ENCODE measurements at places on chromosomes 5 and 9.

DNA sequence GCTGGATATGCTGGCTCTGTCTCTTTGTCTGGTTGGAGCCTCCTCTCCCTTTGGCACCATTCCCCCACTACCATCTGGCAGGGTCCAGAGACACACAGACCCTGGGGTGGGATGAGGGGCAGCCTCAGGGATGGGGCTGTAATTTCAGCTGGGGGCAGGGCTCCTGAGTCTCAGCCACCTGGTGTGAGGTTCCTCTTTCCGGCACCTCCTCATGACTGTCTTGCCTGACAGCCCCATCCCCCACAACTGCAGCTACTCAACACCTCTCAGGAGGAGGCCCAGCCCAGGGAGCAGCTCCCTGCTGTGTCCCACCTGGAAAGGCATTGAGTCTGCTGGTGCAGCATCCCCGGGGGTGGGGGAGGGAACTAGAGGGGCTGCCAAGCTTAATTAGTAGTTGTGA lies 11.7 kb upstream of the RPS14 start:
- DNase-seq = peak; percentile 98

DNA sequence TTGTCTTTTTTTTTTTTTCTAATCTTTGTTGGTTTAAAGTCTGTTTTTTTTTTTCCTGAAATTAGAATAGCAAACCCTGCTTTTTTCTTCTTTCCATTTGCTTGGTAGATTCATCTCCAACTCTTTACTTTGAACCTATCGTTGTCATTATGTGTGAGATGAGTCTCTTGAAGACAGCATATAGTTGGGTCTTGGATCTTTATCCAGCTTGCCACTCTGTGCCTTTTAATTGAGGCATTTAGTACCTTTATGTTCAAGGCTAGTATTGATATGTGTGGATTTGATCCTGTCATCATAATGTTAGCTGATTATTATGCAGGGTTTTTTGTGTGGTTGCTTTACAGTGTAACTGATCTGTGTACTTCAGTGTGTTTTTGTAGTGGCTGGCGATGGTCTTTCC lies 383.8 kb downstream of the MAN2A1 start:
- no peak for DNase-seq

- DNase-seq = no peak
Measured at GRCh38 chr5:140221697-140222223, 46.8 kb downstream of the CYSTM1 start.

DNA sequence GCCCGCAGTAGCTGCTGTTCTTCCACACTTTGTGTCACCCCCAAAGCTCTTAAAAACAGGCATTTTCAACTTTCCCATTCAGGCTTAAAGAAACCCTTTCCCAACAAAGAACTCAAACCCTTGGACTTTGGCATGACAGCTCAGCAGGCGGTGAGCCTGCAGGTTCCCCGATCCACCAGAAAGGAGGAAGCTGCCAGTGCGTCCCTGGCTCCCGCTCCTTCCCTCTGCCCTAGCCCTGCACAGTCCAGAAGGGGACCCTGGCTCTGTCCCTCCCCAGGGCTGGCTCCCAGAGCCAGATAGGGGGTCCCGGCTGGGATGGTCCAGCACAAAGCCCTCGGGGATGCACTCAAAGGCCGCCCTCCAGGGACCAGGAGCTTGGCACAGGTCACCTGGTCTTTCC lies 9.6 kb downstream of the SLC9A3 start:
- DNase-seq = no peak

- no peak for DNase-seq
Measured at GRCh38 chr9:99336005-99336404, 113.9 kb downstream of the SEC61B start.

- peak; percentile 93 for DNase-seq
Measured at GRCh38 chr9:108117795-108118194, 628.2 kb upstream of the KLF4 start.

DNA sequence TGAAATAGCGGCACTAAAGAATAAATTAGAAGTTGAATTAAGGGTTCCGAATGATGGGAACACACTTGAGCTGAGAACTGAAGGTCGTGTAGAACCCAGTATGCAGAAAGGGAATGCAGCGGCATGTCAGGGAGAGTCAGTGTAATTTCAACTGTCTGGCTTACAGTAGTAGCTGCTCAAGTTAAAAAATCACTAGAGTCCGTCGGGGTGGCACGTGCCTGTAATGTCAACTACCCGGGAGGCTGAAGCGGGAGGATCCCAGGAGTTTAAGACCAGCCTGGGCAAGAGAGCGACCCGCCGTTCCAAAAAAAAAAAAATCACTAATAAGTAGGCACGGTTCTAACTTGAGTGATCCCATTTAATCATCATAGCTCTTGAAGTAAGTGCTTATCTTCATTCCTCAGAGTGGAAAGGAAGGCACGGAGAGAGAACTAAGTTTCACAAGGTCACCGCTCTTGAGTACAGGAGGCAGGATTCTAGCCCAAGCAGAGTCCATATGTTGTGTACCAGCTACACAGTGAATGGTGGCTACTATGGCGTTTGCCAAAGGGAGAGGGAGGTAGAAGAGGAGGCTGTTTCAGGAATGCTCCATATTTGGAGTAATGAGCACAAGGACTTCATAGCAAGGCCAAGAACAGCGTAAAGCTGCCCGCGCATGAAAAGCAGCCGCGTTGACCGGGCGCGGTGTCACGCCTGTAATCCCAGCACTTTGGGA lies 831 bp downstream of the RMRP start:
- no peak for DNase-seq

DNA sequence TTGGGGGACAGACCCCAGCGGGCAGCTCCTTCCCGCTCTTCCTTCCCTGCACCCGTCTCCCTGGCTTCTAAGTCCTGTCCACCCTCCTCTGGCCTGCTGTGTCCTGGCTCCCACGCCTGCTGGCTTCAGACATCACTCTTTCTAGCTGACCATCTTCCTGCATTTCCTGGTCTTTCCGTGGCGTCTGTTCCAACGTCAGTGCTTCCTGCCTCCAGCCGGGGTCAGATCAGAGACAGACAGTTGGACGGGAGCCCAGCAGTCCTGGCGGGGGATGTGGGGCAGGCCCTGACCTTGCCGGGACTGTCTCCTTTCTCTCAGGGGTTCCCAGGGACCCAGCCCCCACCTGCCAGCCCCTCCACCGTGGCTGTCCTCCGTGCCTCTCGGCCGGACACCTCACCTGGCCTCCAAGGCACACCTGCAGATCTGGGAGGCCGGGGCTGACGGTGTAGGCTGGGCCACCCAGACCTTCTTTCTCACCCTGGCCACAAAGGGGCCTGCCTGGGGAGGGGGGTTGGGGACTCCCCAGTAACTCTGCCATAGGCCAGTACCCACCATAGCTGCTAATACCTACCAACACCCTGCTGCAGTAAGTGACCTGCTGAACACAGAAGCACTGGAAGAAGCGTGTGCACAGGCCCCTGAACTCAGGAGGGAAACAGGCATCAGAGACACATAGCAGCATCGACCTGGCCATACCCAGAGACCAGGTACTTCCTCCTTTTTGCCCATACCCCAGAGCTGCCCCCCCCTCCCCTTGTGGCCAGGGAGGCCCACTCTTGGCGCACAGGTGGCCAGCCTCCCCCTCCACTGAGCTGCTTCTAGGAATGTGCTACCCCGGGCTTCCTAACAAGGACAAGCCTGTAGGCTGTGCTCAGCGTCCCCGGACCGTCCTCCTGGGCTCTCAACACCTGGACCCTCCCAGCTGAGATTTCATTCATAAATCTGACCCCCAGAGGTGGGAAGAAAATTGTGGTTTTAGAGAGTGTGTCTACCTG lies 5.1 kb downstream of the NRARP start:
- no peak for DNase-seq

DNA sequence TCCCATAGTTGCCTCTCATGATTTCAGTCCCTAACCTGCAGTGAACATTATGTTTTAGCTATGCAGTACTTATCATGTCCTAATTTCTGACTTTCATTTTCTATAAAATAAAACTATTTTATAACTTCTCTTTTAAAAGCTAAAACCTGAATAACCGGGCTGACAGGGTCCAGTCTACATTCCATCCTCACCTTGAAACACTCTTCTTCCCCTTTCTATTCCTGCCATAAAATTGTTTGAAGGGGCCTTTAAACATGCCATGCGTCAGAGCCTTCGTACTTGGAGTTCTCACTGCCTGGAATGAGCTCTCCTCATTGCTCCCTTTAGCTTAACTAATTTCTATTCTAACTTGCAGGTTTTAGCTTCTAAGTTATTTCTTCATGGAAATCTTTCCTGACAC lies 143.0 kb upstream of the PRLR start:
- DNase-seq = no peak

GRCh38 chr5:139690064-139690802 lies 42.1 kb downstream of the CXXC5 start:
- DNase-seq = no peak

GRCh38 chr5:2753452-2754420 lies 2.3 kb upstream of the IRX2 start:
- no peak for DNase-seq

DNA sequence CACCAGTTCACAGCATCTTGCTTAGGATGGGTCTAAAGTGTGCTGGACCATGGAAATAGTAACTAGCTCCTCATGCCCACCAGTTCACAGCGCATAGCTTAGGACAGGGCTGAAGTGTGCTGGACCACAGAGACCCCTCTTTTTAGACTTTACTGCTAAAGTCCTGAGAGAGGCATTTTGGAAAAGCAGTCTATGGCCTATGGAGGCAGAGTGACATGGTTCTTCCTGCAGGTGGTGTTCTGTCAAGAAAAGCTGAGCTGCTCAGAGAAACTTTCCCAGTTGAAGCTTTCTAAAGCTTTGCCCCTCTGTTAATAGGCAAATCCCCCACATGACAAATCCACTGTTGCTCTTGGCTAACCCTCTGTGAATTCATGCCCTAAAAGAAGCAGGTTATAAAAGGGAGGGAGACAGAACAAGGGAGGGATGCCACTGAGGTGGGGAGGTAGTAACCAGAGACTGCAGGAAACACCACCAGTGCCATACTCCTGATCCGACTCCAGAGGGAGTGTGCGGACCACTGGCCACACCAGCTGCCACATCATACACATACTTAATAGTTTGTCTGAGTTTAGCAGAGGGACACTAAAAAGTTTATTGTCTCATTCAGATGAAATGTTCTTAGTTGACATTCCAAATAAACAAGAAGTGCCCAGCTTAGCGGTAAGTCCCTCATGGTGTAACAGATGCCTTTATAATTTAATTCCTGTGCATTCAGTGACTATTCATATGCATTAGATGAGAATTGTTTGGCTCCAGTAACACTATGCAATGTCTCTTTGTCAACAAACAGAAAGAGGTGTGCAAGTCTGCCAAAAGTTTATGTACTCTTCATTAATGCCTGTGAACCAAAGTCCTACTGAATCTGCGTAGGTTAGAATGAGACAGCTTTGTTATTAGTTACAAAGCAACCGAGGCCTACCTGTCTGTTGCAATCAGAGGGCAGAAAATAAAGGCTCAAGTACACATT lies 236.2 kb upstream of the NFIL3 start:
- no peak for DNase-seq

DNA sequence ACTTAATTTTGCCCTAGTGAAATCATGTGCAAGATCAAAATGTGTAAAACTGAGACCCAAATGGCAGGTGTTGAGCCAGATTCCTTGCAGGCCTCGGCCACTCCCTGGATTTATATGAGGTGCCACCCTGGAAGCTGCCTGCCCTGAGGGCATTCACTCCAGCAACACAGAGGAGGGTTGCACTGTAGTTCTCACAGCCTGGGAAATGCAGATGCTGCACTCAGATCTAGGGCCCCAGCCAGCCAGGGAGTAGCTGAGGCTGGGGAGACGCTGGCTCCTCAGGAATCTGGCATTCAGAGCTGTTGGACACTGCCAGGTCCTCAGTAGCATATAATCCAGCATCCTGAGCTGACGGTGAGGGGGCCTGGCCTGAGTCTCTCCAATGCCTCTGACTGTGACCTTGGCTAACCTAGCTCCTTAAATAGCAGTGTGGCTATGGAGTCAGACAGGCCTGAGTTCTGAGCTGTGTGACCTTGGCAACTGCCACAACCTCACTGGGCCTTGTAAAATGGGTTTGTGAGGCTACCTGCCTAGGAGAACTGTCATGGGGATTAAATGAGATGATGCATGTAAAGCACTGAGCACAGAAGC lies 8.7 kb downstream of the KCNMB1 start:
- DNase-seq = no peak

DNA sequence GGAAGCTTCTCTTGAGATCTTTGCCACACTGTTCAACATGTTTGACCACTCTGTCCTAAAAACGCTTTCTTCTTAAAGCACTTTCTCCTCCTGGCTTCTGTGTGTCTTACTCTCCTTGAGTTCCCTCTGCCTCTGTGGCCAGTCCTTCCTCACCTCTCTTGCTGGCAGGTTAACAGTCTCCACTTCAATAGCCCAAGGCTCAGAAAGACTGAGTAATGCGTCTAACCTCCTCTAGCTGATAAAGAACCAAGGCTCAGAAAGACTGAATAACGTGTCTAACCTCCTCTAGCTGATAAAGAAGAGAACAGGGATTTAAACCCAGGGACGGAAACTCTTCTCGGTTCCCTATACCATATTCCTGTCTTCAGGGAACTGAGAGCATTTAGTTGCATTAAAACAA lies 205.2 kb downstream of the AOPEP start:
- DNase-seq = no peak

- DNase-seq = peak; percentile 20
Measured at GRCh38 chr5:39547553-39548154, 122.9 kb upstream of the DAB2 start.

GRCh38 chr9:76926846-76927245 lies 20.9 kb upstream of the PRUNE2 start:
- no peak for DNase-seq

GRCh38 chr5:95861221-95861863 lies 38.8 kb upstream of the GLRX start:
- DNase-seq = no peak

DNA sequence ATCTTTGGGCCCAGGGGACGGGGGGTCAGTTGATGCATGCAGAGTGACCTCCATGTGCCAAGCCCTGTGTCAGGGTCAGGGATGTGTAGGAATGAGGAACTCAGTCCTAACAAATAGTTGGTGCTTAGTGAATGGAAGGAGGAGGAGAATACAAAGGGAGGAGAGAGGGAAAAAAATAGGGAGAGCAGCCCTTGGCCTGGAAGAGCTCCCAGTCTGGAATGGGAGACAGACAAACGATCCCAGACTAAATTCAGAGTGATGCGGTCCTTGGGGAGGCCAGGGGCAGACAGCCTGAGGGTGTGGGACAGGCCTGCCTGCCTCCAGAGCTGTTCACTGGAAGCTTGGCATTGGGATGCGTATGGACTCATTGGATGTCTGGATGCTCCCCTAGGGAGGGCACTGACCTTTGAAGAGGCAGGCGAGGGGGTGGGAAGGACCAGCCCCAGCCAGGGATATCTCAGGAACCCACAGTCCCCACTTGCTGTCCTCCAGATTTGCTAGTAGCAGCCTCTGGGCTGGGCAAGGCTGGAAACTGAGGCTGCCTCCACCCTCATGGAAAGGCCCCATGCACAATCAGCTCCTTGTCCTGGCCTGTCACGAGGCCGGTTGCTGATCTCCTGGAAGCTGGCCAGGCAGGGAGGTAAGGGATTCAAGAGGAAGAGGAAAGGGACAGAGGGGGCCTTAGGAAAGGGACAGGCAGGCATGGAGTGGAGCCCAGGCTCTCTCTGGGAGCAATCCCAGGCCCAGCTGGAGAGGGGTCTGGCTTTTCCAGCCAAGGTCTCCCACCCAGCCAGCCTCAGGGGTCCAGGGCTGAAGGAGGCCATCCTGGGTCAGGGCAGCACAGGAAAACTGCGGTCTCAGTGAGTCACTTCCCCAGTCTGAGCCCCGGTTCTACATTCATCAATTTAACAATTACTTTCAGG lies 69.0 kb upstream of the GGTA1 start:
- no peak for DNase-seq

GRCh38 chr5:4212071-4212739 lies 616.6 kb downstream of the IRX1 start:
- no peak for DNase-seq

- DNase-seq = no peak
Measured at GRCh38 chr5:170305646-170306025, 8.1 kb upstream of the LCP2 start.

- DNase-seq = no peak
Measured at GRCh38 chr5:10046676-10047075, 203.0 kb downstream of the ATPSCKMT start.

Measured in NCI-H2171 (cell line).